ENCODE measurements at places on chromosomes 6 and 20.

GRCh38 chr6:70901324-70901723 lies 55.5 kb downstream of the B3GAT2 start:
- DNase-seq, result no peak

DNA sequence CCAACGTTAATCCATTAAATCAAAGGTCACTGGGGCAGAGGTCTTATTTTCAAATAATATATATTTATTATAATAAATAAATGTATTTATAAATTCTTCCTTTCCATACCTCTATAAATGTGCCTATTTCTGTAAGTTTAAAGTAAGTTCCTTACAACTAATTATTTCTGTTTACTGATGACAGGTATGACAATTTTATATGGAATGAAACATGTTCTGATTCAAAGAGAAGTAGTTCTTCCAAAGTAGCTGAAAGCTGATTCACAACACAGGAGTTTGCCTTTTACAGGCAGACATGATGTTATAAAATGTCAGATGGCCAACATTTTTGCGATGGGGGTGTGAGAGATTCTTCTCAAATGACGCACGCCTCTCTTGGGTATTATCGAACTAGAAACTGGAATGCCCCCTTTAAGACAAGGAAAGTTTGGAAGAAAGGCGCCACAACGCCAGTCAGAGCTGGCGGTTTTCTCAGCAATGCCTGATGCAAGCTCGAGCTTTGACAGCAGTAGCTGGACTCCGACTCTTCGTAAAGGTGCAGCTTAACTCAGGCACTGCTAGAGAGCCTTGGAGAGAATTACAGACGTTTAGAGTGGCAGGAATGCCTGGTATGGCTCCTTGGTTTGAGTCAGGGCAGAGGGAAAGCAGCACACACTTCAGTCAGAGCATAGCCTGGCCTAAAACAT lies 92.1 kb downstream of the FOXC1 start:
- DNase-seq, result no peak

GRCh38 chr6:117601811-117602150 lies 530 bp downstream of the GOPC start:
- DNase-seq, result no peak

- no peak for DNase-seq
Measured at GRCh38 chr6:4437342-4437741, 302.0 kb upstream of the ECI2 start.

DNA sequence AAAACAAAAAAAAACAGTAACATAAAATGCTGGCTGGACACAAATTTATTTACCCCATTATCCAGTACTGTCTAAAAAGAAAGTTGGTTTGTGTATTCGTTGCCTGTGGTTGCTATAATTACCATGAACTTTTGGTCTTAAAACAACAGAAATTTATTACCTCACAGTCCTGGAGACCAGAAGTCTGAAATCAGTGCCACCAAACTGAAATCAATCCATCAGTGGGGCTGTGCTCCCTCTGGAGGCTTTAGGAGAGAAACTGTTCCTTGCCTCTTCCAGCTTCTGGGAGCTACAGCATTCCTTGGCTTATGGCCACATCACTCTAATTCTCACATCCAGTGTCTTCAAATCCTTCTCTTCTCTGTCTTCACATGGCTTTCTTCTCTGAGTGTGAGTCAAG lies 79.4 kb downstream of the SNX5 start:
- no peak for DNase-seq

- DNase-seq, result no peak
Measured at GRCh38 chr6:117498159-117498558, 15.7 kb downstream of the DCBLD1 start.

DNA sequence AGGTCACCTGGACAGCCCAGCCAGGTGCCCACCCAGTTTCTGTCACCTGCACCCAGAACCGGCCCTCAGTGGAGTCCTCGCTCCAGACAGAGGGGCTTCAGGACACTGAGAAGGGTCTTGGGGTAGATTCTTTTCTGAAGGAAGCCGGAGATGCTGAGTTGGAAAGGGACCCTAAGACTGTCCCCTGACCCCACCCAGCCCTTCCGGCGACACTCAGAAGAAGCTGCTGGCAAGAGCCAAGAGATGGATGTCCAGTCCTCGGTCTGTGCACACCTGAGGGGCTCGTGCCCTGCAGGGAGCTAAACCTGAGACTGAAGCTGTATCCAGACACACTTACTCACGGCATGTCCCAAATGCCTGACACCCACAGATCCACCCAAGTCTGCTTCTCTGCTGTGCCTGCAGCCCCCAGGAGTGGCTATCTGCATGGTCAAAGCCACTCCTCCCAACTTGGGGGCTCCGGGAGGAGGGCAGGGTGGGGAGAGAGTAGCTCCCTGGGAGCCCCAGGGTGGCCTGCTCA lies 20.2 kb downstream of the NTSR1 start:
- DNase-seq, result peak; percentile 51

DNA sequence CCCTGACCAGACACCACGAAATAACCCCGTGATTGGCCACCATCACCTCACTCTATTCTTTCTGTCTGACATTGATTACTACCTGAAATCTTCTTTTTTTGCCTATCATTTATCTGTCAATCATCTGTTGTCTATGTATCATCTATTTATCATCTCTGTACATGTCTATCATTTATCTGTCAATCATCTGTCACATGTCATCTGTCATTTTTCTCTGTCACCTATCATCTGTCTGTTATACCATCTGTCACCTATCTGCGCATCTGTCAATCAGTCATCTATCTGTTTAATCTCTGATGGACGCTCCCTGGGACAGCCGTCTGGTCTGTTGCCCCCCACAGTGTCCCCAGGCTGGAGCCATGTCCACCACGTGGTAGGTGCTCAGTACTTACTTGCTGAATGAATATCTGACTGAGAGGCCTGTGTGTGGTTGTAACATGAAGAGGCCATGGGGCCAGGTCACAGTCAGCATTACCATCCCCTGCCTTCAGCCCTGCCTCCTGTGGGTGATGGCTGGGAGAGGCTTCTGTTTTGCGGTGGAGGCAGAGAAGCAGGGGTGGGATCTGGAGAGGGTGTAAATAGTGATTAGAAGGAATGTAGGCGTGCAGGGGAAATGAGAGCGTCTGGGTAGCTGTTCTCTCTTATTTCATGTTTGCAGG lies 302.7 kb downstream of the QKI start:
- no peak for DNase-seq

DNA sequence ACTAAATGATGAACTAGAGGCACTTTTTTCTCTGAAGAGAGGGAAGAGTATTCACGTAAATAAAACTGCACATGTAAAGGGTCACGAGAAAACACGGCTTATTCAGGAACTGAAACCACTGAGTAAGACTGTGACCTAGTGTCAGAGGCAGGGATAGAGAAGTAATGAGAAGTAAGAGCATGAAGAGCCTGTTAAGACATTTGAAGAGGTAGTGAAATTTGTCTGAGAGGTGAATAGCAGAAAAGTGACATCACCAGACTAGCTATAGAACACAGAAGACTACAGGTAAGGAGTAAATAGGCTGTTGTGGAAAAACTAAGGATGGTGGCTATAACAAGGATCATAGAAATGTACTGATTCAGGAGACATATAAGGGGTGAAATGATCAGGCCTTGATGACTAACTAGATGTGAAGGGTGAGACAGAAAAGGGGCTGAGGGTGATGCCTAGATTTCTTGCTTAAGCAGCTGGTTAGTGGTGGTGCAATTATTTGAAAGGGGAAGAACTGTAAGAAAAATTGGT lies 76.8 kb downstream of the REV3L start:
- DNase-seq, result no peak

- no peak for DNase-seq
Measured at GRCh38 chr6:9535106-9535505, 879.8 kb downstream of the TFAP2A start.

DNA sequence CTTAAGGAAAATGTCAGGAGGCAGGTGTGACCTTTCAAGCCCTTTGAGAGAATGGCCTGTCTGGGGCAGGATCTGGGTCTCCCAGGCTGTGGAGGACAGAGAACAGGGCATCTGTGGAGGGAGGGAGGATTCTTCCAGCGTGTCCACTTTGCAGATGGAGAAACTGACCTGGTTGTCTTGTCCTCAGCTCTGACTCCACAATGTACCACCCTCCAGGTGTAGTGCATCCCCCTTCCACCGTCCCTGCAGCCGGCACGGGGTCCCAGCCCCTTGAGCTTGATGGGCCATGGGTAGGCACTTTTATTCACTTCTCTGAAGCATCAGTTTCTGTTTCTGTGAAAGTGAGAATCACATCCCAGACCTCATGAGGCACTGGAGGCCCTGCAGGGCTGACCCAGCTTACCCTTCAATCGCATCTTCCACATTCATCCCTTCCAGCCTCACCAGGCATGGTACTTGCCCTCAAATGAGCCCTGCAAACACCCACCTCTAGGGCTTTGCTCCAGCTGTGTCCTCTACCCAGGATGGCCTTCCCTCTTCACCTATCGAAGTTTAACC lies 4.6 kb upstream of the TGM2 start:
- no peak for DNase-seq

GRCh38 chr6:49326347-49326746 lies 136.7 kb downstream of the MMUT start:
- no peak for DNase-seq

All from suprapubic skin (tissue), 4 donors.